T-cell (primary cell): ENCODE measurements at places on chromosomes 7 and 10. TPM values are rescaled to one million over a fixed set of nuclear protein-coding genes. Genes with fewer than 3 reads are reported as not detected.

GRCh38 chr7:129295015-129295423, 70.2 kb downstream of the AHCYL2 start:
- DNase-seq, result no peak
- H3K4me1 ChIP-seq, result no peaks in the 10 kb centered on the region
- peaks cover 1% of the 10 kb centered on the region for H3K36me3 ChIP-seq
- H3K4me3 ChIP-seq, result no peak overlapping the region
- H3K27ac ChIP-seq, result no peak overlapping the region

DNA sequence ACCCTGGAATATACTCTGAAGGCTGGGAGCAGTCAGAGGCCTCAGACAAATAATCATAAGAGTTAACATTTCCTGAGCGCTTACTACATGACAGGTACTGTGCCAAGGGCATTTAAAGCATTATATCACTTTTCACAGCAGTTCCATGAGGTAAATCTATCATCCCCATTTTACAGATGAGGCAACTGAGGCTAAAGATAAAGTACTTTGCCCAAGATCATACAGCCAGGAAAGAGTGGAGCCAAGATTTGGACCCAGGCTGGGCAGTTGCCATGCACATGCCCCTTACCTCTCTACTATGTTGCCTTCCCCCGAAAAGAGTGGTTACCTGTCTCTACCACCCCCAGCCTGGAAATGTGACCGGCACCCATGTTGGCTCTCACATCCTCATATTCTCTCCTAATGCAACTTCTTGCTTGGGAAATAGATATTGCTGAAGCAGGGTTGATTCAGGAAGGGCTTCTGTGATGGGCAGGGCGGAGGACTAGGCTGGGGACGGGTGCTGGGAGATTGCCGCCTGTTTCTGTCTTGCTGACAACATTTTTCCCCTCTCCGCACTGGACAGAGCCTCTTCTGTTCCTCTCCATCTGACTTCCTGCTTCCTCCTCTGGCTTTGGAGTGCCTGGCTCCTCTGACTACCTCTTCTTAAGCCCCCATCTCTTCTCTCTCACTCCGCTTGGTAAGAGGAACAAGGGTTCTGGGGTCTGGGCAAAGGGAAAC, 13.8 kb downstream of the SMO start:
- no peak overlapping the region for H3K4me3 ChIP-seq

DNA sequence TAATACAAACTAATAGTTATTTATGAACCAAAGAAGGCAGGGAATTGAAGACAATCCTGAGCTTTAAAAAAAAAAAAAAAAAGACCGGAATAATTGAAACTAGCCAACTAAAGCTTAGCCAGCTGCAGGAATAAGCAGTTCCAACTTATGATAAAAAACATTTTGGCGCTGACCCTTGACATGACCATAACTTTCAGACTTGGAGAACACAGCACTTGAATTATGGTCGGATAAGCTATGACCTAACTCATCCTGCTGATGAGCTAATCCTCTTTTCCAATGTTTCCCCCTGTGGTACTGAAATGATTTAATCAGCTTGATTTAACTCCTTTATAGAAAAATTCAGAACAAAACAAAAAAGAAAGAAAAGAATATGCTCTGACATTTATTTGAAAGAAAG, 181.8 kb downstream of the DGKB start:
- H3K36me3 ChIP-seq, result no peaks in the 10 kb centered on the region
- H3K4me1 ChIP-seq, result no peaks in the 10 kb centered on the region
- no peak overlapping the region for H3K27ac ChIP-seq
- DNase-seq, result no peak
- no peaks in the 10 kb centered on the region for H3K27me3 ChIP-seq

GRCh38 chr7:104553074-104553473, 224.7 kb downstream of the LHFPL3 start:
- no peak overlapping the region for H3K27ac ChIP-seq
- H3K4me3 ChIP-seq, result no peak overlapping the region
- H3K27me3 ChIP-seq, result no peaks in the 10 kb centered on the region
- H3K4me1 ChIP-seq, result no peaks in the 10 kb centered on the region
- no peak for DNase-seq

GRCh38 chr10:293636-294035, 158.4 kb downstream of the ZMYND11 start:
- H3K27me3 ChIP-seq, result peaks cover 4% of the 10 kb centered on the region
- no peak overlapping the region for H3K4me3 ChIP-seq
- H3K4me1 ChIP-seq, result no peaks in the 10 kb centered on the region
- DNase-seq, result no peak

- no peaks in the 10 kb centered on the region for H3K4me1 ChIP-seq
- no peaks in the 10 kb centered on the region for H3K36me3 ChIP-seq
- no peak overlapping the region for H3K27ac ChIP-seq
These were observed 321.6 kb upstream of the PHYHIPL start for GRCh38 chr10:58854811-58855210.

GRCh38 chr7:148304456-148304855, 286.1 kb upstream of the C7orf33 start:
- DNase-seq, result no peak
- H3K27me3 ChIP-seq, result no peaks in the 10 kb centered on the region
- no peaks in the 10 kb centered on the region for H3K4me1 ChIP-seq
- no peak overlapping the region for H3K4me3 ChIP-seq

GRCh38 chr7:70749831-70750230, 382.1 kb upstream of the GALNT17 start:
- no peaks in the 10 kb centered on the region for H3K36me3 ChIP-seq
- H3K27me3 ChIP-seq, result no peaks in the 10 kb centered on the region
- H3K4me3 ChIP-seq, result no peak overlapping the region
- no peak for DNase-seq
- H3K27ac ChIP-seq, result no peak overlapping the region
- no peaks in the 10 kb centered on the region for H3K4me1 ChIP-seq

GRCh38 chr10:116044801-116045248, 228.2 kb downstream of the GFRA1 start:
- no peak overlapping the region for H3K4me3 ChIP-seq
- no peaks in the 10 kb centered on the region for H3K4me1 ChIP-seq
- H3K36me3 ChIP-seq, result no peaks in the 10 kb centered on the region

- H3K4me3 ChIP-seq, result no peak overlapping the region
- no peak overlapping the region for H3K27ac ChIP-seq
- DNase-seq, result no peak
- H3K27me3 ChIP-seq, result no peaks in the 10 kb centered on the region
These were observed 10.5 kb downstream of the TRIM24 start for GRCh38 chr7:138470391-138471157.

- no peaks in the 10 kb centered on the region for H3K27me3 ChIP-seq
- no peak overlapping the region for H3K4me3 ChIP-seq
- no peaks in the 10 kb centered on the region for H3K36me3 ChIP-seq
- DNase-seq, result no peak
- H3K4me1 ChIP-seq, result no peaks in the 10 kb centered on the region
These were observed 175.9 kb upstream of the TAC1 start for GRCh38 chr7:97555857-97556421.

GRCh38 chr10:77251297-77252013, 386.2 kb downstream of the KCNMA1 start:
- H3K36me3 ChIP-seq, result no peaks in the 10 kb centered on the region
- H3K4me3 ChIP-seq, result no peak overlapping the region
- no peak overlapping the region for H3K27ac ChIP-seq
- H3K27me3 ChIP-seq, result no peaks in the 10 kb centered on the region
- no peak for DNase-seq

DNA sequence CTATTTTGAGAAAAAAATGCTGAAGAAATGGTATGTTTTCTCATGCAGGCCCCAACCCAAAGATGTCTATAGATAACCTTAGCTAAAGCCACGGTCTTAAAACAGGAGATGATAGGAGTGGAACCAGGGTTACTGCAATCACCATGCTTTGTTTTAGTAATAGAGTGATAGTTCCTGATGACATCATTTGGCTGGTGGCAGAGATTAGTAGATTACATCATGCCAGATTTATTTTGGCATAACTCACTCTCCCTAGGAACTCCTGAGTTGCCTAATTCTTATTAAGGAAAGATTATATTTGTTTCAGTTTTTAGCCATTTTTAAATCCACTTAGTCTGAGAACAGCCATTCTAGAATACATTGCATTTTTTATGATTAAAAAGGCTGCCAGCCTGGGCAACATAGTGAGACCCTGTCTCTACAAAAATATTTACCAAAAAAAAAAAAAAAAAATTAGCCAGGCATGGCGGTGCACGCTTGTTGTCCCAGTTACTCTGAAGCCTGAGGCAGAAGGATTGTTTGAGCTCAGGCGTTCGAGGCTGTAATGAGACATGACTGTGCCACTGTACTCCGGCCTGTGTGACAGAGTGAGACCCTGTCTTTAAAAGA, 17.8 kb downstream of the ENO4 start:
- H3K4me3 ChIP-seq, result no peak overlapping the region
- H3K36me3 ChIP-seq, result no peaks in the 10 kb centered on the region
- H3K27ac ChIP-seq, result no peak overlapping the region

DNA sequence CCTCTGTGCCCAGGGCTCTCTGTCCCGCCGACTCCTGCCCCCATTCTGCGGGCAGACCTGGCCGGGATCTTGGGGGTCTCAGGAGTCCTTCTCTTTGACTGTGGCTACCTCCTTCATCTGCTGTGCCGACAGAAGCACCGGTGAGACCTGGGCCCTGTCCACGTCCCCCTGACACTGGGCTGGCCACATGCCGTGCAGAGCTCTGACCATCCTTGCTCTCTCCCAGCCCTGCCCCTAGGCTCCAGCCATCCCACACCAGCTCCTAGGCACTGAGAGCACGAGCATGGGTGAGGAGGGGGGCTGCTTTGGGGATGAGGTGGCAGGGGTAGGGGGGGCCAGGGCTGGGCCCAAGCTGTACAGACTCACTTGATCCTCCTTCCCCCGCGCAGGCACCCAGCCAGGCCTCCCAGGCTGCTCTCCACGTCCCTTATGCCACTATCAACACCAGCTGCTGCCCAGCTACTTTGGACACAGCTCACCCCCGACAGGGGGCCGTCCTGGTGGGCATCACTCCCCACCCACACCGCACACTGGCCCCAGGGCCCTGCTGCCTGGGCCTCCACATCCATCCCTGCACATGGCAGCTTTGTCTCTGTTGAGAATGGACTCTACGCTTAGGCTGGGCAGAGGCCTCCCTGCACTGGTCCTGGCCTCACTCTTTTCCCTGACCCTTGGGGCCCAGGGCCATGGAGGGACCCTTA, 4.8 kb upstream of the PILRB start:
- H3K36me3 ChIP-seq, result peaks cover 12% of the 10 kb centered on the region
- H3K4me3 ChIP-seq, result peak overlapping the region; percentile 58
- no peaks in the 10 kb centered on the region for H3K27me3 ChIP-seq
- DNase-seq, result no peak

Gene ACBD7
- total RNA-seq, result not detected

Gene FAM131B
- total RNA-seq, result 3.6 TPM

Gene PNLIPRP2
- 0.89 TPM for total RNA-seq

Gene ARHGEF35
- total RNA-seq, result 2.5 TPM

Gene TLX1
- total RNA-seq, result not detected

Gene GPR15LG
- not detected for total RNA-seq
